ENCODE measurements at places on chromosomes 7 and 10.

DNA sequence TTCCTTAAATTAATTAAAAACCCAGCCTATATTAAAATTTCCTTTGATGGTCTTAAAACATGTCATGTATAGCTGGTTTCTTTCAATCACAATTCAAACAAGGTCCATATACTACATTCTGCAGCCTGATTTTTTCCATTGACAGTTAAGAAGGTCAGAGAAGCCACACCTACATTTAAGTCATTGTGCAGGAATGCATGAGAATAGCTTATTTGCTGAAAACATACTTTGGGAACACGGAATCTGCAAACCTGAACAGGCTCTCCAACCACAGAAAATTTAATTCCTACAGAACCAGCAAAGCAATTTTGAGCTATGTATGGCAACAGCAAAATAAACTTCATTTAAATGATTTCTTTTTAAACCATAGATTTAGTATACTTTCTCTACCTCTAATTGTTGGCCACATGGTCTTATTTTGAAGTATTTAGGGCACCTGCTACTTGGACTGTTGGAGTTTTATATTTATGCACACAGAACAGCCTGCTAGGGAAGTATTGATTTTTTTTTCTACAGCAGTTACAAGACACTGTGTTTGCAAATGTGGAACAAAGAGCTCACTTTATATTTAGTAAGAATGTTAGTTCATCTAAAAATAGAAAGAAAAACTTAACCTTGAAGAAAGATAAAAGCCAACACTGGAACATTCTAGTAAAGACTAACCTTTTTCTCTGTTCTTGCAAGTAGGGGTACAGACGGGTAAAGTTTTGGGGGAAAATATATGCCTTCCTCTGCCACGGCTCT lies 240.9 kb upstream of the IMMP2L start:
- no peak for DNase-seq

DNA sequence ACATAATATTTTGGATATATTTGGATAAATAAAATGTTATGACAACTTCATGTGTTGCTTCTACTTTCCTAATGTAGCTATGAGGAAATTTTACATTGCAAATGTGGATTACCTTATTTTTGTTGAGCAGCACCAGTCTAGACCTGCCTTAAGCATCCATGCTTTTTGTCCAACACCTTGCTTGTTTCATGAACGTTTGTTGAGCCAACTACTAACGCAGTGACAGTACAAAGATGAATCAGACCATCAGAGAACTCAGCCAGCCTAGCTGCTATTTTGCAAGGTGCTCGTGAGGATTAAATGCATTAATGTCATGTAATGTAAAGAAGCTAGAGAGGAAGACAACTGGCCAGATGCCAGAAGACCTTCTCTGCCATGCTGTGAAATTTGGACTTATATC lies 1.1 kb upstream of the ZC3HAV1L start:
- no peak for DNase-seq

GRCh38 chr10:131760416-131761166 lies 140.2 kb upstream of the PPP2R2D start:
- DNase-seq = no peak

DNA sequence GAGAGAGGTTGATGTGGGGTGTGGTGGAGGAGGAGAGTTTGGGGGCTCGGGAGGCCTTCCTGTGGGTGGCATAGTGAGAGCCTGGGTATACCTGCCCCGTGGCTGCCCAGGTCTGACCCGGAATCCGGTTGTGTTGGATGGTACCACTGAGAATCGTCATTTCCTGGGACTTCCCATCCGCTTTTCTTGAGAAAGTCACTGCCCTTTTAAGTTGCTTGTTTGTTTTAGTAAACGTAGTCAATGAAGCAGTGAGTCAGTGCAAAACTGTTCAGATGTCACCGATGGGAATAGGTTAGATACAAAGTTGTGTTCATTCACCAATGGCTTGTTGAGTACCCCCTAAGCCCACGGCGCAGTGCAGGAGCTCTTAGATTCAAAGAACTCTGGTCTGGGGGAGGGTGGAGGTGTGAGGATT lies 285.8 kb downstream of the CAMK1D start:
- no peak for DNase-seq

DNA sequence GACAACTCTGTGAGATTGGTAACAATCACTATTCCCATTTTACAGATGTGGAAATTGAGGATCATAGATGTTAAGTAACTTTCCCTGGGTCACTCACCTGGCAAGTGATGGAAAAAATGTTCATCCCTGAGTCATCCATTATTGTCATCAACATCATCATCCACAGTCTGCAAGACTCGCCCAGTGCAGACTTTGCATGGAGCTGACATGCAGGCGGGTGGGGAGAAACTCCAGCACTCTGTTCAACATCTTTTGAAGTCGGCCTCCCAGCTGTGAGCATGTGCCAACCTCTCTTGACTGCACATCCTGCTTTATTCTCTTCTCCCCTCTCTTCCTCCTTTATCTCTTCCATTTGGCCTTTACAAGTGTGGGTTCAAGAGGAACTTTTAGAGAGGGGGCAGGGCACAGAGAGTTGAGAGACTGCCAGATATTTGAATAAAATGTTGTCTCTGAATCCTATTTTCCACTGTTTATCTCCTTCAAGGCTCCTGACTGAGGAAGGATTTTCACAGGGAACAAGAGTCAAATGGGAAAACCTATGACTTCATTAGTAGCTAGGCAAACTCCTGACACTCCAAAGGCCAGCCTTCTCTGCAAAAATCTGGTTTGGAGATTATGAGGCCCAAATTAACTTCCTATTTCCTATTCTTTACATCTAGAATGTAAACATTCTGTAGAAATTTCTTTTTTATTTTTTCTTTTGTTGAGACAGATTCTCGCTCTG lies 283.7 kb upstream of the PODXL start:
- DNase-seq = no peak

DNA sequence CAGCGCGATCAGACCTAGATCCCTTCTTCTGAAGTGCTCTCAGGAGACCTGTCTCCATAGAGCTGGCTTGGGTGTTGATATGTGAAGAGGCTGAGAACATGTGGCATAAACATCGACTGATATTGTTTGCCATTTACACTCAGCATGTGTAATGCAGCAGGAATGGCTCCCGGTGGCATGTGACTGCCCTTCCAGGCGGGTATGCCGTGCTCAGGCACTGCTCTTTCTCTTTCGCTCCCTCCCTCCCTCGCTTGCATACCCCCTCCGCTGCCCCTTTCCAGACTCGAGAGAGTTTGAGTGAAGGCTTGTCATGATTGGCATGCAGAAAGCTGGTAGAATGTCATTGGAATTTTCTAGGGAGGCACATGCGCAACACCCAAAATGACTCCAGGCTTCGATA lies 107.3 kb upstream of the PDCD4 start:
- no peak for DNase-seq

- no peak for DNase-seq
Observed at GRCh38 chr7:45586542-45587520, 12.7 kb downstream of the ADCY1 start.

- no peak for DNase-seq
Observed at GRCh38 chr10:22244001-22244400, 26.2 kb upstream of the EBLN1 start.

DNA sequence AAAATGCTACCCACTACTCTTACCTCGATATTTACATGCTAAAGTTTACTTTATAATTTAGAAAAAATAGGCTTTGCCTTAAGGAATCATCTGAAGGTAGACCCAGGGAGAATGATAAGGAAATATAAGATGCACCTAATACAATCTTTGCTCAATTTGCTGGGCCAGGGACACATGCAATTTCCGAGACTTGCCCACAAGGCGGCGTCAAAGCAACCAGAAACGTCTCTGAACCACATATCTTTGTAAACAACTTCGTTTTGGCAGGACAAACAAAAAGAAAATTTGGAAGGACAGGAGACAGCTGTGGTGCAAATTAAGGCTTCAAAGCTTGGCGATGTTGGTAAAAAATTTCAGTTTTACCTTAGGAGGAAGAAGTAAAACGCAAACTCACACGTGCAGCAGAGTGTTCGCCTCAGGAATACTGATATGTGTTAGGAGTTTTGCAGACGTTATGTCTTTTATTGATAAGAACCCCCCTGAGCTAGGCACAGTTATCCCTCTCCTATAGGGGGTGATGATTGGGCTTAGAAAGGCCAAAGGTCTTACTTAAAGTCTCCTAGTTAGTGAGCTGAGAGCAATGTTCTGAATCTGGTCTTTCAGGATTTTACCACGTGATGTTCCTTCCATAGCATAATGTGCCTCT lies 134.3 kb downstream of the PRKCQ start:
- DNase-seq = no peak

DNA sequence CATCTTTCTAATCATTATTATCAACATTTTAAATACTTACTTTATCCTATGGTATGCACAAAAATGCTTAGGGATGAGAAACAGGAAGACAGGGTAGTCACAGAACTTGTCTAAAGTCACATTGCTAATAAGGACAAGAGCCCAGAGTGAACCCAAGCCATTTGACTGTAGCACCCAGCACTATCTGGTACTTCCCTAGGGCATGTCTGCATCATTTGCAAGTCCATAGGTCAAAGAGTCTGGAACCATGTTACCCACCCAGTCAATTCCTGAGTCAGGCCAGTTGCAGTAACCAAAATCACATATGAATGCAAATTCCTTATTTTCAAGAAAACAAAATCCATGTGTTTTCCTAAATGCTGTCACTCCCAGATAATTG lies 19.1 kb downstream of the ASAH2 start:
- DNase-seq = no peak

DNA sequence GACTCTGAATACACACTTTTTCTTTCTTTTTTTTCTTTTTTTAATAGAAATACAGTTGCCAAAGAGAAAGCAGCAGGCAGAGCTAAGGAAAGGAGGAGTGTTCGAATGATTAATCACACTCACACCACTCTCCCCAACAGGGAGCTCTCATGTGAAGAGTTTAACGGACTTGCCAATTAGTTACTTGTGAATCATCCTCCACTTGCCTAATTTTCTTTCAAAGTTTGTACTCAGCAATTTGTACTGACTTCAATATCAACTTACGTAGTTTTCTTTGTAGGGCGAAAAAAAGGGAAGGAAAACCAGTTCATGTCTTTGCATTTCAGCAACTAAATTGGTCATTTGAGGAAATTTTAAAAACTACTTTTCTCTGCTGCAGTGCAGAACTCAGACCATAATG lies 109.2 kb downstream of the PIP4K2A start:
- no peak for DNase-seq

DNA sequence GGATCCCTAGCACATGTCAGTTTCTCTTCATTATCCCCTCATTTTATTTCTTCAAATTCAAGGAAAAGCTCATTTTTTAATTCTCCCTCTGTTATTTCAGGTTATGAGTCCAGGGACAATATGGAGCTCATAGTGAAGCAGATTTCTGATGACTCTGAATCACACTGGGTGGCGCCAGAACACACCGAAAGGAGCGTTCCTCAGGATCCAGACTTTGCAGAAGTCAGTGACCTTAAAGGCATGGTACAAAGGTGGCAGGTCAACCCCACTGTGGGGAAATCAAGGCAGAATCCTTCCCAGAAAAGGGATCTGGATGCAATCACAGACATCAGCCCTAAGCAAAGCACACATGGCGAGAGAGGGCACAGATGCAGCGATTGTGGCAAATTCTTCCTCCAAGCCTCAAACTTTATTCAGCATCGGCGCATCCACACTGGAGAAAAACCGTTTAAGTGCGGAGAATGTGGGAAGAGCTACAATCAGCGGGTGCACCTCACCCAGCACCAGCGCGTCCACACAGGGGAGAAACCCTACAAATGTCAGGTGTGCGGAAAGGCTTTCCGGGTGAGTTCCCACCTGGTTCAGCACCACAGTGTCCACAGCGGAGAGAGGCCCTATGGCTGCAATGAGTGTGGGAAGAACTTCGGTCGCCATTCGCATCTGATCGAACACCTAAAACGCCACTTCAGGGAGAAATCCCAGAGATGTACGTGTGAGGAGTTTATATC lies 21.4 kb downstream of the ZKSCAN5 start:
- DNase-seq = no peak

DNA sequence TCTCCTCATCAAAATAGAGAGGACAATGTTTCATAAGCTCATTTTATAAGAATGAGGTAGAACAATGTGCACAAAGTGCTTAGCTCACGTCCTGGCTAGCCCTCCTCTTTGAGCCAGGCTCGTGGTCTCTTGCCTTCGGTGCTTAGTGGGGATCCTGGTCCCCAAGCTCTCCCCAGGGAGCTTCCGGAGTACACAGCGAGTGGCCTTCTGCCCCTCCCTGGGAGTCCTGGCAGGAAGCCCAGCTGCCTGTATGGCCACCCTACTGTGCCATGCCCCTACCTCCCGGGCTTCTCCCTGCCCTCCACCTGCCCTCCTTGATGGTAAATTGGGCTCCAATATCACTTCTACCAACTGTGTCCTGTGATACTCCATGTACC lies 868 bp downstream of the MYO1G start:
- DNase-seq = no peak

- DNase-seq = no peak
Observed at GRCh38 chr10:19620811-19621210, 195.4 kb upstream of the PLXDC2 start.

DNA sequence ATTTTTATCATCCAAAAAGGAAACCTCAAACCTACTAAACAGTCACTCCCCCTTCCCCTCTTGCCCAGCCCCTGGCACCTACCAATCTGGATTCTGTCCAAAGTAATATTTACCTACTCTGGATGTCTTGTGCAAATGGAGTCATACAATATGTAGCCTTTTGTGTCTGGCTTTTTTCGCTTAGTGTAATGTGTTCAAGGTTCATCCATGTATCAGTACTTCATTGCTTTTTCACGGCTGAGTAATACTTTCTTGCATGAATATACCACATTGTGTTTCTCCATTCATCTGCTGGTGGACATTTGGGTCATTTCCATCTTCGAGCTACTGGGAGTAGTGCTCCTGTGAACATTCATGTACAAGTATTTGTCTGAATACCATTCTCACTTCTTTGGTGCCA lies 113.6 kb downstream of the EEPD1 start:
- no peak for DNase-seq

DNA sequence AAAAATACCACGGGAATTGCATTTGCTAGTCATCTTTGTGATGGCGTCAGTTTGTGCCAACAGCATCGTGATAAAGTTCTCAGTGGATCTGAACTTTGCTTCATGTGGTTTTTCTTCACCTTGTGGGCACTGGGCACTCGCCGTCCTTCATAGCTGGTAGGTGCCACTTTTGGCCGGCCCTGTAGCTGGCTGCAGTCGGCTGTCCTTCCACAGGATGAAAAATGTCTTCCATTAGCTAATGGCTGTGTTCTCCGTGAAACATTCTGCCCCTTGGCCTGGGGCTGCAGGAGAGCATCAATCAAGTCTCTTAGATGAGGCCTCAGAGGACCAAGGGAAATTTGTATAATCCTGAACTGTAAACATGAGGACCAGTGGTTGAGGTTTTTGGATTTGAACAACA lies 145.3 kb downstream of the DYNC1I1 start:
- DNase-seq = no peak

GRCh38 chr7:33050535-33051318 lies 11.8 kb downstream of the NT5C3A start:
- no peak for DNase-seq

DNA sequence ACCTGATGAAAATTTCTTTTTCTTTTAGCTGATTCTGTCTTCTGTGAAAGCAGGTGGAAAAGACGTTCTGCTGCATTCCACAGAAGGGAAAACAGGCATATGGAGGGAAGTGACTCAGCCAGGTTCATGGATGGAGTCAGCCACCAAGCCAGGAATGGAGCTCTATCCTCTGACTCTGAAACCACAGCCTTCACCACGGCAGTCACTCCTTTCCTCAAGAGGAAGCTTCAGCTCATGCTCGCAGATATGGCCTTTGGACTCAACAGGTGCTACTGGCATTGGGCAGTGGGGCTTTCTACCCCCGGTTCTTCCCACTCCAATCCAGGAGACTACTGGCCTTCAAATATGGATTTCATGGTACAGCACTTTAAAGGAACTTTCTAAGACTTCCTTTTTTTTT lies 11.5 kb upstream of the PLAU start:
- no peak for DNase-seq
